ENCODE measurements at places on chromosomes 1 and 21.

DNA sequence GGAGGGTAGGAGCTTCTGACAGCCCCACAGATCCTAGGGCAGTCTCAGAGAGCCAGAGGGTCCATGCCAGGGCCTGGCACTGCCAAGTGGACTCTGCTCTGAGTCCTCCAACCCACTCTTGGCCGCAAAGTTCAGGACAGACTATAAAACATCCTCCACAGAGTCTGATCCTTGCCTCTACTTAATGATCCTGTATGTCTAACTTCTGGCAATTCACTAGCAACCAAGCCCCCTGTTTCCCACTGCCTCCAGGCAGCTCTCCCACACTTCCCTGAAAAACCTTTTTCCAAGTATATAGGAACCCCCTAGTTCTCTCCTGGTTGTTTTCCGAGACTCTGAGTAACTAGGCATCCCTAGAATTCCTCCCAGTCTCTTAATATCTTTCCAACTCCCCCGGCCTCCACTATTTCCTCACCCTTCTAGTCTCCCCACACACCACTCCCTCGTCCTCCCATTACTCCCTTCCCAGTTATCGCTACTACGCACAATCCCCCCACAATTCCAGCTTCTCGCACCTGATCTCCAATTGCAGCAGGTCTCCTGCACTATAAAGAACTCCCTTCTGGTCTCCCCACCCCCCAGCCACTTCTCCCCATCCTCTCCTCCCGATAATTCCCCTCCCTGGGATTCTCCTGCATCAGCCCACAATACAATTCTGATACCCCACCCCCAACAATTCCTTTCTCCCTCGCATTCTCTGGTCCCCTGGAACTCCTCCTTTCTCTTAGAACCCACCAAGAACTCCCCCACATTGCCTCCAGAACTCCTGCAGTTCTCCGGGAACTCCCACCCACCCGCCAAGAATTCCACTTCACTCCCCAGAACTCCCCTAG lies 574 bp downstream of the IGSF9 start:
- DNase-seq = no peak

DNA sequence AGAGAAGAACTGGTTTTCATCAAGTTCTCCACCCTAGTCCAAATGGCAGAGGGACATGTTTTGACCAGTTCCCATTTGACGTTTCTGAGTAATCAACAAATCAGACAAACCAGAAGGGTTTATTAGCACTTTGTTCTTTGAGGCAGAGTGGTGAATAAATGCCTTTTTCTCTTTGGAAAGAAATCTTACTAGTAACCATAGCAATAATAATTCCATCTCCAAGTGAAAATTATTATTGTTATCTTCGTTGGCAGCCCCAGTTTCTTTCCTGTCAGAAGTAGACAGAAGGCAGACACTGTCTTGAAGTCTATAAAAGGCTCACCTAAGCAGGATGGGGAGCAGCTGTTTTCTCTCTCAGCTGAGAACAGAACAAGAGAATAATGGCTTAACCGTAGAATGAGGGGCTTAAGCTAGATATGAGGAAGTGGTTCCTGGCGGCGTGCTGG lies 391.6 kb downstream of the PBX1 start:
- no peak for DNase-seq

- DNase-seq = peak; percentile 47
Observed at GRCh38 chr21:37986751-37987399, 70.6 kb upstream of the KCNJ6 start.

DNA sequence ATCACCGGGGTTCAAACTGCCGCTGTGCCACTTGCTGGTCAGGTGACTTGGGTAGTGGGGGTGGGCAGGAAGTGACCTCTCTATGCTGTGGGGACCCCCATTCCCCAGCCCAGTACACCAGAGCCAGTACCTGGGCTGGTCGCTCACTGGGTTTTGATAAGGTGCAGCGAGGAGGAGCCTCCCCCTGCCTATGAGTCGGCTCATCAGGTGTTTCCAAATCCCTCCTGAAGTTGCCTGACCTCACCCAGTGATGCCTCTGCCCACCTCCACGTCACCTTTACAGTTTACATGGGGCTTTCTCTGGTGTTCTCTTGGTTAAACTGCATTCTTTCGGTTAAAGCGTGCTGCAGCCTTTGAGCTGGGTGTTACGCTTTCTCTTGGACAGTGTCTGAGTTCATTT lies 58.2 kb downstream of the ARHGEF10L start:
- no peak for DNase-seq

Measured in NCI-H146 (cell line).